ENCODE measurements at places on chromosomes 2 and 18. TPM values are rescaled to one million over a fixed set of nuclear protein-coding genes. Genes with fewer than 3 reads are reported as not detected.

The MEMO1 gene
- 18.7 TPM for polyA plus RNA-seq

The KCNS3 gene
- polyA plus RNA-seq, result not detected

GRCh38 chr2:208999911-209000310, 423.9 kb upstream of the MAP2 start:
- no peak overlapping the region for H3K27ac ChIP-seq
- DNase-seq, result no peak
- no peaks in the 10 kb centered on the region for H3K4me1 ChIP-seq
- H3K36me3 ChIP-seq, result no peaks in the 10 kb centered on the region
- no peaks in the 10 kb centered on the region for H3K27me3 ChIP-seq

GRCh38 chr2:234593636-234594035, 96.8 kb upstream of the ARL4C start:
- no peak overlapping the region for H3K4me3 ChIP-seq
- DNase-seq, result no peak
- no peaks in the 10 kb centered on the region for H3K4me1 ChIP-seq
- H3K27ac ChIP-seq, result no peak overlapping the region

- no peaks in the 10 kb centered on the region for H3K27me3 ChIP-seq
- no peaks in the 10 kb centered on the region for H3K36me3 ChIP-seq
- H3K4me1 ChIP-seq, result peaks cover 36% of the 10 kb centered on the region
These were observed 50.2 kb downstream of the SPP2 start for GRCh38 chr2:234100686-234101085.

- H3K27me3 ChIP-seq, result no peaks in the 10 kb centered on the region
- peaks cover 5% of the 10 kb centered on the region for H3K4me1 ChIP-seq
- no peak for DNase-seq
These were observed 119.1 kb downstream of the CDC42EP3 start for GRCh38 chr2:37552339-37552738.

DNA sequence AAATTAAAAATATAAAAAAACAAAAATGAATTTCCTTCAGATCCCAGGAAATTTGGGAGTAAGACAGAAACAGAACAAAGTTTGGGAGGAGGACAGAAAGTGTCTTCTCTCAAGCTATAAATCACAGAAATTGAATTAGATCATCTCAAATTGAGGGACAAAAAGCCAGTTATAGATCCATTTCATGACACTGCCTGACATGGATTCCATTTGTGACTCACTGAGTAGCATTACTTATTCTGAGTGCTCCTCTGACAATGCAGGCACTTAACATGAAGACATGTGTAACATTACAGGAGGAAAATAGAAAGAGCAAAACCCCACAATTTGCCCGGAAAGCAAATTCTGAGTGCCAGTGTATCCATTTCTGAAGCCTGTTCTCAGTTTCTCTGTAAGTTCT, 63.9 kb upstream of the CREB1 start:
- H3K27me3 ChIP-seq, result no peaks in the 10 kb centered on the region
- H3K4me1 ChIP-seq, result no peaks in the 10 kb centered on the region
- no peaks in the 10 kb centered on the region for H3K36me3 ChIP-seq
- H3K27ac ChIP-seq, result no peak overlapping the region
- H3K4me3 ChIP-seq, result no peak overlapping the region

The PSMD1 gene
- 63.3 TPM for polyA plus RNA-seq

GRCh38 chr18:22613788-22614187, 196.1 kb upstream of the CTAGE1 start:
- H3K27me3 ChIP-seq, result no peaks in the 10 kb centered on the region
- no peaks in the 10 kb centered on the region for H3K36me3 ChIP-seq
- DNase-seq, result no peak
- no peak overlapping the region for H3K27ac ChIP-seq
- no peak overlapping the region for H3K4me3 ChIP-seq
- no peaks in the 10 kb centered on the region for H3K4me1 ChIP-seq

The NR4A2 gene
- polyA plus RNA-seq, result 7.3 TPM

- peaks cover 14% of the 10 kb centered on the region for H3K4me1 ChIP-seq
- H3K4me3 ChIP-seq, result peak overlapping the region; percentile 81
- H3K36me3 ChIP-seq, result no peaks in the 10 kb centered on the region
These were observed 15.6 kb upstream of the PSD4 start for GRCh38 chr2:113157897-113158753.

- H3K36me3 ChIP-seq, result no peaks in the 10 kb centered on the region
- H3K27me3 ChIP-seq, result no peaks in the 10 kb centered on the region
- no peak overlapping the region for H3K4me3 ChIP-seq
- H3K4me1 ChIP-seq, result peaks cover 9% of the 10 kb centered on the region
- no peak for DNase-seq
These were observed 88.5 kb downstream of the RBBP8 start for GRCh38 chr18:23021623-23022022.

The CYP27A1 gene
- polyA plus RNA-seq, result 0.09 TPM

- no peak overlapping the region for H3K4me3 ChIP-seq
- no peaks in the 10 kb centered on the region for H3K4me1 ChIP-seq
- no peaks in the 10 kb centered on the region for H3K27me3 ChIP-seq
- H3K27ac ChIP-seq, result no peak overlapping the region
- H3K36me3 ChIP-seq, result no peaks in the 10 kb centered on the region
These were observed 109.2 kb upstream of the SESTD1 start for GRCh38 chr2:179373816-179374215.

The LONRF2 gene
- not detected for polyA plus RNA-seq

The VWA3B gene
- not detected for polyA plus RNA-seq

The TEKT4 gene
- polyA plus RNA-seq, result not detected

GRCh38 chr2:240557101-240557751, 562 bp downstream of the ANKMY1 start:
- H3K4me3 ChIP-seq, result no peak overlapping the region
- H3K4me1 ChIP-seq, result peaks cover 38% of the 10 kb centered on the region
- no peak for DNase-seq

The INHA gene
- not detected for polyA plus RNA-seq

The SERTAD2 gene
- polyA plus RNA-seq, result 5.2 TPM

GRCh38 chr2:155692856-155693255, 639.7 kb downstream of the NR4A2 start:
- H3K4me1 ChIP-seq, result no peaks in the 10 kb centered on the region
- H3K36me3 ChIP-seq, result no peaks in the 10 kb centered on the region
- H3K4me3 ChIP-seq, result no peak overlapping the region
- H3K27me3 ChIP-seq, result no peaks in the 10 kb centered on the region
- DNase-seq, result no peak

The RGPD5 gene
- polyA plus RNA-seq, result 4.2 TPM

The RNF144A gene
- 21.2 TPM for polyA plus RNA-seq

DNA sequence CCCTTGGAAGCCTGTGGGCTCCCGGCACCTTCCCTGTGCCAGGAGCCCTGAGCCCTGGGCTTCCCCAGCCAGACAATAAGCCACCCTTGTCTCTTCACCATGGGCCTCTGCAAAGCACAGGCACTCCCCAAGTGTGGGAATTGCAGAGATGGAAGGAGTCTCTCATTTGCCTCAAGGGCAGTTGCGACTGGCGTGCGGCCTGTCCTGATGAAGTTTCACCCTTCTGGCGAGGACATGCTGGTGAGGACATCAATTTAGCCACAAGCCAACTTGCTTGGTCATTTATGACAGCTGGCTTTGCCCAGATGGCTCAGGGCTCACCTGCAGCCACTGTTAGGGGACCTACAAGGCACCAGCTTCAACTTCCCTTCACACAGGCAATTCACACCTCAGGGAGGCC, 180.2 kb downstream of the ANAPC1 start:
- no peak overlapping the region for H3K27ac ChIP-seq
- H3K4me3 ChIP-seq, result no peak overlapping the region
- no peak for DNase-seq

DNA sequence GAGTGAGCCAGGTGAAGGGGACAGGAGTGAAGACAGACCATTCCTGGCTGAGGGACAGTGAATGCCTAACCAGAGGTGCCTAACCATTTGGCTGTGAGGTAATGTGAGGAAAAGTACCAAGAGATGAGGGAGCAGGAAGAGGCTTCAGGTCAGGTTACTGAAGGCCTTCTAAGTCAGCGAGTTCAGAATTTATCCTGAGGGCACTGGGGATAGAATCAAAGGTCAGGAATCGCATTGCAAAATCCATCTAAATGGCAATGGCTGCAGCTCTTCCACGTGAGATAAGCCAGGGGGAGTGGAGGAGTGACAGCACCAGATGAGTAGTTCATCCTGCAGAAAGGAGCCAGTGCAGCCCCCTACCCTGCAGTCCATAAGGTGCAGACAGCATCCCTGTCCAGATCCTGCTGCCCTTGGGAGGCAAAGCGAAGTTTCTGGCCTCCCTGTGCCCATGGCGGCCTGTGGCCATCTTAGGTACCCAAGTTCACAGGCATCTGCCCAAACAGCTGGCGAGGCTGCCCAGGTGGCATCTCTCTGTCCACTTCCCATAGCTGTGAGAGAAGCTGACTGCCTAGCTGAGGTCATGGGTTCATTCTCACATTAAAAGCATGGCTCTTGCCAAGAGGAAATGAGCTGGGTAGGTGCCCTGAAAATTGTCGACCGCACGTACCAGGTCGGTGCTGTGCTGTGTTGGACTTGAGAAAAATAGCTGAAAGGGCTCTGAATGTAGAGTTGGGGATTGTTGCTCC, 49.5 kb downstream of the CYP27C1 start:
- H3K27ac ChIP-seq, result no peak overlapping the region
- H3K4me3 ChIP-seq, result no peak overlapping the region
- H3K27me3 ChIP-seq, result no peaks in the 10 kb centered on the region
- H3K4me1 ChIP-seq, result no peaks in the 10 kb centered on the region
- DNase-seq, result no peak

DNA sequence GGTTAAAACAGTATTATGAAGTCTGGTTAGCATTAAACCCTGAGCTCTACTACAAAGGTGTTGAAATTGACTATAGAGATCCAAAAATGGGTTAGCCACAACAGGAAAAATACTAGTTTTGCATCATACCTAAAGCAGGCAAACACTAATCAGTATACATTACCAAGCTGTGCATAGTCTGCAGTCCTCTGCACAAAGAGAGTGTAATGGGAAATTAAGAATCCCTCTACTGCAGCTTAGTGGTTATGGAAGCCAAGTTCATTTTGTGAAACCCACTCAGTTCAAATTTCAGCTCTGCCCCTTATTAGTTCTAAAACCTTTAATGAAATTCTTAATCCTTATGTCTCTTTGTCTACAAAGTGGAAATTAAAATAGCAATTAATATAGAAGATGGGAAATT, 192.1 kb downstream of the MBD2 start:
- no peak overlapping the region for H3K4me3 ChIP-seq
- no peak overlapping the region for H3K27ac ChIP-seq
- no peaks in the 10 kb centered on the region for H3K27me3 ChIP-seq
- DNase-seq, result no peak

The AMER3 gene
- polyA plus RNA-seq, result not detected

DNA sequence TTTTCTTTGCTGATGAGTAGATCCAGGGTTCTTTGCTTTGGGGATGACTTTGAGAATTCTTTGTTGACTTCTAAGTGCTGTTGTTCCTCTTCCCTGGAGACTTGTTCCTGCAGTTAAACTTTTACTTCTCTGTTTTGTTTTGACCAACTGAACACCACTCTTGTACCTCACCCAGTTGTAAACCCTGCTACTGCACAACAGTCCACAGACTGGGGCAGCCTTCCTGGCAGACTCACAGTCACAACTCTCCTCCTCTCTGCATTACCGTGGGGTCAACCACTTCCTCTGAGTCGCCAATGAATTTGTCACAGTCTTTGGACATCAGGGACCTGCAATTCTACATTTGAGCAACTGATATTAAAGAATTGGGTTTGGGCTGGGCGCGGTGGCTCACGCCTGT, 3.8 kb upstream of the SLC8A1 start:
- DNase-seq, result no peak
- H3K27ac ChIP-seq, result no peak overlapping the region
- H3K4me3 ChIP-seq, result no peak overlapping the region
- peaks cover 3% of the 10 kb centered on the region for H3K27me3 ChIP-seq
- no peaks in the 10 kb centered on the region for H3K4me1 ChIP-seq
- H3K36me3 ChIP-seq, result no peaks in the 10 kb centered on the region

The ARL6IP6 gene
- polyA plus RNA-seq, result 14.0 TPM

- H3K36me3 ChIP-seq, result no peaks in the 10 kb centered on the region
- no peak overlapping the region for H3K27ac ChIP-seq
- no peak overlapping the region for H3K4me3 ChIP-seq
- H3K27me3 ChIP-seq, result no peaks in the 10 kb centered on the region
- DNase-seq, result no peak
- H3K4me1 ChIP-seq, result no peaks in the 10 kb centered on the region
These were observed 20.5 kb downstream of the IL36A start for GRCh38 chr2:113025737-113026136.

DNA sequence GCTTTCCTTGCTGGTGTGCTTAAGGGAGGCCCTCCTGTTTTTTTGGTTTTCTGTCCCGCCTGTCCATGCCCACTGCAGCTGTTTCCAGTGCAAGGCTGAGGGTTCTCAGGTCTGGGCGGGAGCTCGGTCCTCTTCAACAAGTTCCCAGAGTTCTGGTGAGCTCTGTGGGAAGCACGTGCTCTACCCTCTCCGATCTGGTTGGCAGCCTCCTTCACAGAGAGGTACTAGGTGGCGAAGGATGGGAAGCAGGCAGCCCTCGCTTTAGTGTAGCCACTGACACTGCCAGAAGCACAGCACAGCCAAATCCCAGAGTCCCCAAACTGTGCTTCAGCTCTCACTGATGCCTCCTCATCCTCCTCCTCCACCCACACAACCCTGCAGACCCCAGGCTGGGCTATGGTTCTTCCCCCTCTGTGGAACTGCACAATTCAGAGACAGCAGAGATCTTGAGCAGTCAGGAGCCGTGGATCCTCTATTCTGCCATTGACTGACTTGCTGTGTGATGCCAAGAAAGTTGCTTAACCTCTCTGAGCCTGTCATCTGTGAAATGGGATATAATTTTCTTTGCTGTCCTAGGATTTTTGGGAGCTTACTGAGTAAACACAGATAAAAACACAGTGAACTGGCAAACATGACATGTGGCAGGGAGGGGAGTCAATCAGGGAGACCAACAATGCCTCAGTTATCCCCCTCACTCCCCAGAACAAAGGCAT, 157.3 kb downstream of the MSH2 start:
- no peak overlapping the region for H3K27ac ChIP-seq
- no peak for DNase-seq
- no peaks in the 10 kb centered on the region for H3K36me3 ChIP-seq
- no peaks in the 10 kb centered on the region for H3K27me3 ChIP-seq
- no peaks in the 10 kb centered on the region for H3K4me1 ChIP-seq
- no peak overlapping the region for H3K4me3 ChIP-seq

The NCOA1 gene
- 13.2 TPM for polyA plus RNA-seq

The CIDEA gene
- polyA plus RNA-seq, result not detected

DNA sequence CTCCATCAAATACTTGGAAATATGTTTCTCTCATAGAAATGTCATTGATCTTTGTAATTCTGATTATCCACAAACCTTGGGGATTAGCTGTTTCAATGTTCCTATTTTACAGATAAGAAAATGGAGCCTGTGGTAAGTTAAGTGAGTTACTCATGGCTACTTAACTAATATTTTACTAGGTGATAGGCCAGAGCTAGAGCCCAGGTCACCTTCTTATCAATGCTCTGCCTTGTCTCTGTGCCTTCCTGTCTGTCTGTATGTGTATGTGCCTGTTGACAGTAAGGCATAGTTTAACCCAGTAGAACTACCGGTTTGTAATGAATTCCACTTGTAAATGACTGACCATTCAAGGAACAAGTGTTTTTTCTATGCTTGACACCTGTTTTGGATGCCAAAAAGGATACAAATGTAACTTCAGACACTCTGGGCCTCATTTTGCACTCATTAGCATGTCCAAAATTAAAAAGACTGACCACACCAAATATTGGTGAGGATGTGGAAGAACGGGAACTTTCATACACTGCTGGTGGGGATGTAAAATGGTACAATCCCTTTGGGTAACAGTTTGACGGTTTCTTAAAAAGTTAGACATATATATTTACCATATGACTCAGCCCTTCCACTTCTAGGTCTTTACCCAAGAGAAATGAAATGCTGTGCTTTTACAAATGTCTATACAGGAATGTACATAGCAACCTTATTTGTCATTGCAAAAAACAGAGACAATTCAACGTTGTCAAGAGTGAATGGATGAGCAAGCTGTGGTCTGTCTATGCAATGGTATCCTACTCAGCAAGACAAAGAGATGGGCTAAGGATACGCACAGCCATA, 19.6 kb upstream of the IL1A start:
- no peaks in the 10 kb centered on the region for H3K4me1 ChIP-seq
- no peak overlapping the region for H3K27ac ChIP-seq
- no peak overlapping the region for H3K4me3 ChIP-seq
- no peak for DNase-seq
